ENCODE measurements at places on chromosomes 3 and 15.

- DNase-seq, result peak; percentile 7
Measured at GRCh38 chr3:14461748-14462324, 59.4 kb downstream of the SLC6A6 start.

DNA sequence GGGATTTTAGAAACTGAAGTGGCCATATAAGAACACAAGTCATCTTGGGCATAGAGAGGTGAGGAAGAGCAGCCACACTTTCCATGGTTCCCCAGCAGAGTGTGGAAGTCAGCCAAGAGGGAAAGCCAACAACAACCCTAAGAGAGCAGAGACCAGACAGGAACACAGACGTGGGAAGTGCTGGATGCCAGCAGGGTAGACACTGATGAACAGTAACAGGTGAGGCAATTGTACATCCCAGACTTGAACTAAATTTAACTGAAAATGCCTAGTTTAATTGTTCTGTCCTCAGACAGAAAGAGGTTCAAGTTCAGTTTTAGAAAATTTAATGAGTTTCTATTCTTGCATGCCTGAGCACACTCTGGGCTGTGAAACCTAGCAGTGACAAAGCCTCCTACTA is 212.1 kb downstream of the ATP8B4 start:
- no peak for DNase-seq

GRCh38 chr3:130772129-130772528 is 25.5 kb upstream of the PIK3R4 start:
- DNase-seq, result no peak

DNA sequence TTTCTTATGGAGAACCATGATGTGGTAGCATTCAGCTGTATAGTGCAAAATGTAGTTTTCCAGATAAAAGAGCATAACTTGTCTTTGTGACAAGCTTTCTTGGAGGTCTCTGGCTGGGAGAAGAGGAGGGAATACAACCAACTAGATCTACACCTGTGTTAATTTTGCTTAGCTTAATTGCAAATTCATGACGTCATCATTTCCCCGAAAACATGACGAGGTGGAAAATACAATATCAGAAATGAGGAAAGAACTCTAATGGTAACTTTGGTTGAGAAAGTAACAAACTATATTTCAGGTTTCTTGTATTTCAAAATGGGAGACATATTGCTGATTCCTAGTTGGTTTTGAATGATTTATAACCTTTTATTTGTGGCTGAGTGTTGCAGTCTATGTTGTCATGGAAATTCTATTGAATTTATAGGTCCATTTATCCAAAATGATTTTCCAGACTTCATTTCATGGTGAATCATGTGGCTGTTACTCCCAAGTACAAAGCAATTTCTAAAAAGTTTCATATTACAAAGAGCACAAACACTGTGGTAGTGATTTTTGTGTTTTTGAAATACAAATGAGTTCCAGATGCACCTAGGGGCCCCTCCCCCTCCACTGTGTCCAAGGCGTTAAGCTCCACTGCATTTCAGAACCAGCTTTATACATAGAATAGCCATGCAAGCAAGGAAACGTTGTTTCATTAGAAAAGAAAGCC is 307.2 kb downstream of the FEZF2 start:
- DNase-seq, result no peak

- no peak for DNase-seq
Measured at GRCh38 chr3:193095366-193095765, 145.7 kb upstream of the PLAAT1 start.

DNA sequence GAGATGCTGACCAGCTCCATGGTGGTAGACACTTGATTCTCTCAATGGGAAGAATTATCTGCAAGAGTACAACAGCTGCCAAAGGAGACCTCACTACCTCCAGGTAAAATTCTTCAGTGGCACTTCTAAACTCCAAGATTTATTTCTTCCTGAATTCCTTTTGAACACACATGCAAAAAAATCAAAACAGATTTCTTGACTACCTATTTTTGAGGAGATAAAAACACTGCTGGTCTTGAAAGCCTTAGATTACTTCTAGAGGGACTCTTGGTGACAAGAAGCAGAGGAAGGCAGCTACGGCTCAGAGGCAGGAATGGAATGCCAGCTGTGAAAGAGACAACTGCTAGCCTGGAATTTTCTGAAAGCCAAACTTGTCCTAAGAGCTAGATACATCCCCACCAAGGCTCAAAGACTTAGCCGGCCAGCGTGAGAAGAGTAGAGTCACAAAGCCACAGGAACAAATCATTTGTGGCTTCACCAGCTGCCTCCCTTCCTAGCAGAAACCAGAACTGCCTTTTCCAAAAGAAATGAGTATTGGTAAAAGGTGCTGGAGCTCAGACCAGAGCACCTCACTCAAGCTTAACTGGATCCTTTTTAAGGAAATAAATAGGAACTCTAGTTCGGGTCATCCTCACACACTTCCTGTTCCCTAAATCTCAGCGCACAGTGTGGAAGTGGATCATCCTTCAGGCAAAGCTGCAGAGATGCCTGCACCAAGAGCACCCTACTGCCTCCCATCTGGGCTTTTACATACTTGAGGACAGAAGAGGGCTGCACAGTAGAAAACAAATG is 32.6 kb downstream of the CLK3 start:
- DNase-seq, result no peak

- no peak for DNase-seq
Measured at GRCh38 chr15:67359431-67360079, 105.0 kb downstream of the IQCH start.

- no peak for DNase-seq
Measured at GRCh38 chr3:165800970-165801369, 36.3 kb downstream of the BCHE start.

- DNase-seq, result no peak
Measured at GRCh38 chr3:44318891-44319311, 19.7 kb upstream of the TCAIM start.

DNA sequence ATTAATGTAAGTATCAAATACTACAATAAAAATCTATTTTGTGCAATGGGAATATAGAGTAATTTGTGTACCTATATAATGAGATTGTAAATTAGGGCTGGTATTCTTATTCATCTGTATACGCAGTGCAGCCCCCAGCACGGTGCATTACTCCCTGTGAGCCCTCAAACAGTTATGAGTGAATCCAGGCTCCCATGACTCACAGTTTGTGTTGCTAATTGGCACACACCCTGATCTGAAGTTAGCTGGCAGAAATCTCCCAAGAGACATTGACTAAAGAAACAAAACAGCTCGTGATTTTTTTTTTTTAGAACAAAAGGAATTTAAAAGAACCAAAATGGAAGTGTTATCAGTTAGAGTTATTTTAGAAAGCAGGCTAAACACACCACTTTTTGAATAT is 15.7 kb downstream of the GK5 start:
- peak; percentile 18 for DNase-seq

DNA sequence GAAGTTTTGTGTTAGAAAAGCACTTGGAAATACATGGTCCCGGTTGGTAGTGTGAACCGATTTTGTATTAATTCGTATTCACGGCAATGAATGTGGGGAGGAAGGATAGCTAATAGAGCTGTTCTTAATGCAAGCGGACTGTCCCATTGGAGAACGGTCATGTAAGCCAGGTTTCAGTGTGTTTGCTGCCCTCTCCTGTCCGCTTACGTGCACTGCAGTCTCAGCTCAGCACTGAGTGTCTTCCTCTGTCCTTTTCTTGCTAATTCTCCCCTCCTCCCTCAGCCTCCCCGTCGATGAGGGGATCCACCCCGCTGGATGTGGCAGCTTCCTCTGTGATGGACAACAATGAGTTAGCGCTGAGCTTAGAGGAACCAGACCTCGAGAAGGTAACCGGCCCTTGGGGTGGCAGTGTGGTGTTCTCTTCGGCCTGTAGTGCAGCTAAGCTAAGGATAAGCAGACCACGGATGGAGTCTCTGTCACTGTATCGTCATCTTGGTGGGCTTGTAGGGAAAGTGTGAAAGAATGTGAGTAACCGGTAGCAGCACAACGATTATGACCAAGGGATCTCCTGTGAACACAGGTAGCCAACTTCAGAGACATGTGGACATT is 267.5 kb upstream of the CHRM5 start:
- peak; percentile 81 for DNase-seq

- DNase-seq, result no peak
Measured at GRCh38 chr15:29945943-29946596, 123.8 kb upstream of the TJP1 start.

DNA sequence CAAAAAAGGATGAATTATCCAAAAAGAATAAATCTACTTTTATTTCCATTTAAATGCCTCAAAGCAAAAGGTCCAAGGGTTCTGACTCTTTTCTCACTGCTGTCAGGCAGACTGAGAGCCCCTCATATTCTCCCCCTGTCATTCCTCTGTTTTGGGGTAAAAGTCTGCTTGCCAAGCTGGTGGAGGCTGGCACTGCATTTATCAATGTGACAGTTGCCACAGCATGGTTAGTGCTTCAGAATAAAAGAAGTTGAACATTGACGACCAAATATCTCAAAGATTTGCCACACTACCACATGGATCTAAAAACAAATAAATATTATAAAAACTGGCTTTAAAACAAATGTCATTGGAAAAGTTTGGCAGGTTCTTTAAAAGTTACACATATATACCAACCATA is 89.2 kb upstream of the SNRK start:
- DNase-seq, result no peak

DNA sequence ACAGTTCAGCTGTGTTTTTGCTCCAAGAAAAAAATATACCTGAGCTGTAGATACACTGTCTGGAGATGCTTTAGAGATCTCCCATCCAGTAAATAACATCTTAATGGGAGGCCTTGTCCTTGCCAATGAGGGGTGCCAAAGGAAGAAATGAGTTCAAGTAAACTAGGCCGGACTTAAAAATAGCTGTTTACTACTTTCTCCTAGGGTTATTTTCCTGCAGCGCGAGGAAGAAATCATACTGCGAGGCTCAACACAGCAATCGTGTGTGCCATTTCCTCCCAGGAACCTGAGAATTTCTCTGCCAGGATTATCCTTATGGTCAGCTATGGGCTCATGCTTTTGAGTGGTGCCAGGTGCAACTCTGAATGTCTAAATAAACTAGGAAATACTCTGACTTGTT is 71.9 kb downstream of the CMTM8 start:
- no peak for DNase-seq

GRCh38 chr3:72536206-72536877 is 311.9 kb downstream of the SHQ1 start:
- no peak for DNase-seq

GRCh38 chr15:40768521-40769273 is 1.1 kb upstream of the C15orf62 start:
- no peak for DNase-seq

DNA sequence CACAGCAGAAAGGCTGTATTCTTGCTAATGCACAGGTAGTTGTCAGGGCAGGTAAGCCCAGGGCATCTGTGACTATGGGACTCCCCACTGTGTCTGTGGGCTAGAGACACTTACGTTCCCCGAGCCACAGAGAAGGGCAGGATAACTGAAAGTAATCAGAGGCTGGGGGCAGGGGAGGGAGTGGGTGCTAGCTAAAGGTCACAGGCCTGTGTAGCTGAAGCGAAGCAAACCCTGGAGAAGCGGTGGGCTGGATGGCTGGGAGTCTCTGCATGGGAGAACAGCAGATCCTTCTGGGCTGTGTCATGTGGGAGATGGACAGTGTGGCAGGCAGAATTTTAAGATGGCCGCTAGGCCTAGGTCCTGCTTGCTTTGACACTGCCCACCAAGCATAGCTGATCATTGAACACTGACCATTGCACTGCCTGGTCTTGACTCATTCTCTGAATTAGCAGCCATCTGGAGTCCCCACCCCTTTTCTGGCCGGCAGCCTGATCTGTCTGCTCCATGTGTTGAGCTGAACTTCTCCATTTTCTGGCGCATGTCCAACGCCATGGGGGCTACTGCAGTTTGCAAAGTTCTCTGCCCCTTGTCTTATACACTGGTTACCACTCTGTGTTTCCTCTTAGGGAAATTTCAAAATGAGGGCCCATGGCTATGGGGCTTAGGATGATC is 110.0 kb downstream of the DGKG start:
- no peak for DNase-seq

DNA sequence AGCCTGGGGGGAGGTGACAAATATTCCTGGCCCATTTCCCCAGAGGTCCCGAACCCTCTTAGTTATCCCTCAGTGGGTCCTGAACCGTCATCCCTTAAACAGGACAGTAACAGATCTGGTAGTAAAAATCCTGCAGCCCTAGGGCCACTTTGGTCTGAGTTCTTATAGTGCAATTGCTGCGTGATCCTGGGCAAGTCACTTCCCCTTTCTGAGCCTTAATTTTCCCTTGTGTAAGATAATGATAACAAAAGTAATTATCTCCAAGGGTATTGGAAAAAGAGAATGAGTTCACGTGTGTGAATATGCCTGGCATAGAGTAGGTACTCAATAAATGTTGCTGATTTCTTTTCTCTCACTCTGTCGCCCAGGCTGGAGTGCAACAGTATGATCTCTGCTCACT is 2.9 kb upstream of the JAGN1 start:
- no peak for DNase-seq

GRCh38 chr3:53079791-53080555 is 34.1 kb upstream of the SFMBT1 start:
- no peak for DNase-seq

GRCh38 chr3:9499455-9500107 is 54.0 kb downstream of the LHFPL4 start:
- DNase-seq, result no peak

GRCh38 chr3:48826451-48826850 is 21.2 kb downstream of the PRKAR2A start:
- DNase-seq, result no peak

DNA sequence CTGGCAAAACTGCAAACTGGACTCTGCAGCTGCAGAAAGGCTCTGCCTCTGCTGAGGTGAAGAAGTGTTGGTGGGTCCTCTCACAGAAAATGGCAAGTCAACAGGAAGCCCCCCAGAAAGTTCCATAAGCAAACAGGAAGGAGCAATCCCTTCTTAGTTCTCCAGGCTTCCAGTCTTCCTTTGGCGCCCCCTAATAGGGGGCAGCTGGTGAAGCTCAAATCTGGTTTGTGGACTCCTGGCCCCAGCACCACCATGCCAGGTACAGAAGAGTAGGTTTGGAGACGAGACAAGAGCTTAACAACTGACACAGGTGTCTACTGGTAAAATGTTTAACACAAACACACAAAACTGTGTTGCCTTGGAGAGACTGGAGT is 35.5 kb downstream of the LEO1 start:
- no peak for DNase-seq

- no peak for DNase-seq
Measured at GRCh38 chr3:20254268-20255117, 68.5 kb upstream of the SGO1 start.

- DNase-seq, result no peak
Measured at GRCh38 chr3:187568171-187568570, 102.0 kb downstream of the SST start.

DNA sequence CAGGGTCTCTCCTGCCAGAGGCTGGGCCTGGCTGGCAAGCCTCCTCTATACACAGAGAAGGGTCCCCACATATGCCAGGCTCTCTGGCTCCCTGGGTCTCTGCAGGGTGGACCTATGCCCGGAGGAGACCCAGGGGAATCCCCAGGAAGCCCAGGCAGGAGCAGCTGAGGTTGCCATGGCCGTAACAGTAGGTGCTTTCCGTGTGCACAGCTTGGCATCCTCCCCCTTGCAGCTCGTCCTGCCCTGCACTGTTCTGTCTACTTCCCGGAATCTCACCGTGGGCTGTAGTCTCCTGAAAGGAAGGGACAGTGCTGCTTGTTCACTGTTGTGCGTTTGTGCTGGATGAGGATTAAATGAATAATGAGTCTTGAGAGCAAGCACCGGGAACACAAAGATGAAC is 47.8 kb downstream of the DAPK2 start:
- DNase-seq, result no peak

- DNase-seq, result no peak
Measured at GRCh38 chr3:190053919-190054672, 66.6 kb downstream of the P3H2 start.

All from midbrain (tissue), 1 donor.